ENCODE measurements at places on chromosomes 11 and 22.

DNA sequence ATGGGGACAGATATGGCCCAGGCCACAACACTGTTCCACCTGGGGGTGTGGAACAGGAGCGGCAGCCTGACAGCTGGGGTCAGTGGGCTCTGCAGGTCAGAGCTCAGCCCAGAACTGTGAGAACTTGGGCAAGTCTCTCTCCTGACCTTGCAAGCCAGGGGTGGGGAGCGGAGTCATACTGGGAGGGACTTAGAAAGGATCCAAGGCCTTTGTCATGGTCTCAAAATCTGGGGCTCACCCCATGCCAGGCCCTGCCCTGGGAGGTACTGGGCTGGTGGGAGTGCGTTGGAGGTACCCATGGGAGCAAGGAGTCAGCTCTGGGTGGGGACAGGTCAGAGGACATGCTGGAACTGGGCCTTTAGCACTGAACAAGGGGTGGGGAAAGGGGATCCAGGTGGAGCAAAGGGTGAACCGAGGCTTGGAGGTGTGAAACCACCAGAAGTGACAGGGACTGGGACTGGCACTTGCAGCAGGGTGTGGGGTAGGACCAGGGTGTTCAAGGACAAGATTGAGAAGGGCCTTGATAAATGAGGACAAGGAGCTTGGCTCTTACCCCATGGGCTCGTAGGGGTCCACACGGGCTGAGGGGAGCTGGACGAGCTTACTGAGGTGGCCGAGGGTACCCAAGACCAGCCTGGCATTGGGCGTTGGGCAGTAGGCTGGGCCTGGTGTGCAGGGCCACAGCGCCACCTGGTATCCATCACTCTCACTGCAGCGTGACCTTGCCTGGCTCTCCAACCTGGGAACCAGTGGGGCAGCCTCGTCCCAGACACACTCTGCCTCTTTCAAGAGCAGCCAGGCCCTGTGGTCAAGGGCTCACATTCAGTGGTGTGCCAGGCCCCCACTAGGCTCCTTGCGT is 7.4 kb upstream of the PMM1 start:
- DNase-seq: no peak

- no peak for DNase-seq
Measured at GRCh38 chr11:92768121-92768840, 201.2 kb upstream of the MTNR1B start.

- no peak for DNase-seq
Measured at GRCh38 chr11:71307811-71308645, 55.7 kb upstream of the SHANK2 start.

DNA sequence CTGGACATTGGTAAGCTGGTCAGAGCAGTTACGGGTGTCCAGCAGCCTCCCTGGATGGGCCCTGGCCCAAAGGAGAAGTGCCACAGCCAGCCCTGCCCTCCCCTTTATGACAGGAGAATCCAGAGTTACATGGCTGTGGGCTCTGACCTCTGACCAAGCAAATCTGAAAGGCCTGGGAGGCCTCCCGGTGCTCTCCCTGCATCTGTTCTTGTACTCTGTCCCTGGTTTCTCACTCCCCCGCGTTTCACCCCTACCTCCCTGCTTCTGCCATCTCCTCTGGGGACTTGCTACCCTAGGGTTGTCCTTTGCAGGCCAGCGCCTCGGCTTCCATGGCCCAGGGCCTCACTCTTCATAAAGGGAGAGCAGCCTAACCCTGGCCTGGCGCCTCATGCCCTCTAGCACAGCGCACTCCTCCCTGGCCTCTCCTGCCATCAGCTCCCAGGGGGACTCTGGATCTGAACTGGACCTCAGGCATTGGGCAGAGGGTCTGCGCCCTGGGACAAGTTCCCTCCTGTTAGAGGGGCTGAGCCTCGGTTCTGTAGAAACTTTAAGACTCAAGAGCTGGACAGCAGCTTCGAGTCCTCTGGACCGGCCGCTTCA is 10.7 kb downstream of the PICK1 start:
- no peak for DNase-seq

DNA sequence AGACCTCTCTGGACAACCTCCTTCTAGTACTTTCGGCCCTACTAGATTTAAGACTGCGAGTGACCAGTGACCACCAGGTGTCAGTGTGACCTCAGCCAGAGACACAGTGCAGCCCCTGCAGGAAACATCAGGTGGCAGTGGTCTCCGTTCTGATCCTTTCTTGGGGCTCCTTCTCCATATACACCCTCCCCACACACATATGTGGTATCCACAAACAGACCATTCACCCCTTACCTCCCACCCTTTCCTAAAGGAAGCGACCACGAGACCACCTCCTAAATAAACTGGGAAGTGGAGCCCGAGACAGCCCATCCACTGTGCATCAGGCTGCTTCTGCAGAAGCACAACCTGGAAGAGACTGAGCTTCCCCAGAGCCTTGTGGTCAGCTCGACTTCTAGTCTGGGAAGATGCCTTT is 38.5 kb upstream of the CYP2D6 start:
- peak; percentile 58 for DNase-seq

- DNase-seq: no peak
Measured at GRCh38 chr11:11555208-11555607, 66.6 kb downstream of the GALNT18 start.

DNA sequence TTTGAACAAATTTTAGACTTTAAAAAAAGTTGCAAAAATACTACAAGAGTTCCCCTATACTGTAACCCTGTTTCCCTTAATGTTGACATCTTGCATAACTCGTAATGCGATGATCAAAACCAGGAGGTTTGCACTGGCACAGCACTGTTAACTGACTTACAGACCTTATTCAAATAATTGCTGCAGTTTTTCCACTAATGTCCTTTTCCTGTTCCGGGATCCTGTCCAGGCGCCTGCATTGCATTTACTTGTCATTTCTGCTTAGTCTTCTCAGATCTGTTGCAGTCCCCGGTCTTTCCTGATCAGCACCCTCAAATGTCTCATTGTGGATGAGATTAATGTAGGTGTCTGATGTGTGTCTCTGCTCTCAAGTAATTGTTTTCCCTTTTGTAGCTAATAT is 32.0 kb downstream of the APLP2 start:
- DNase-seq: no peak

DNA sequence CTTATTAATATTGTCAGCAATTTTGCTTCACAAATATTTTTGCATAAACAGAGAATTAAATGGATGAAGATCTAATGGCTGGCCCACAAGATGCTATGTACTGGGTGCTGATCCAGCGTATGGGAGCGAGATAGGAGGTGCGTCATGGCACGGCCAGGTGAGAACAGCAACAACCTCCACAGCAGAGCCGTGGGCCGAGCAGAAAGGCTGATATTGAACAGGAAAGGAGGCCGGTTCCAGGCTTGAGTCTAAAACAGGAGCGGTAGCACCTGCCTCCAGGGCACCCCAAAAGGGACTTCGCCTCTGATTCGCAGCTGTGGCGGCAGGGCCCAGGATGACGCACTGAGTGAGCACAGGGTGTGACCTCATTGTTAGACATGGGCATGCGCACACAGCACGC is 1502.1 kb downstream of the TBC1D22A start:
- DNase-seq: no peak

- DNase-seq: no peak
Measured at GRCh38 chr22:44316393-44317122, 3.8 kb upstream of the SHISAL1 start.

All from activated T-helper 1 cell treated with anti-CD3 and anti-CD28 coated beads, Interleukin-2, amount 50 U/mL, for 16 hours (primary cell).